Adrenal gland (tissue), 19 donors: ENCODE measurements at places on chromosomes 7 and 10. TPM values are rescaled to one million over a fixed set of nuclear protein-coding genes. Genes with fewer than 3 reads are reported as not detected.

DNA sequence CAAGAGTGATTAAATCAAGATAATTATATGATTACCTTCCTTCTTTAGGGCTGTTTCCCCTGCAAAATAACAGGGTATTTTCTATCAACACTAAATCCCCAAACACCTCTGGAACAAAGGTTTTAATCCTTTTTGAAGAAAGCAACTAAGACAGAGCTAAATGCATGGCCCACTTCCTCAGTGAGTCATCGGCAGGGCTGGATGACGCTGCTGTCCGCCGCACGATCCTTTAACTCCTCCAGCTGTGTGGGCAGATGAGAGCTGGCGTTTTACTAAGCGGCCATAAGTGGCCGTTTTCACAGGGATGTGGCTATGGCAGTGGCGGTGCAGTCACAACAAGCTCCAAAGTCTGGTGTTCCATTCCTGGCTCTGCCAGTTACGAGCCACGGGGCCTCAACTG, 76.0 kb upstream of the C1QL3 start:
- no peak for DNase-seq
- H3K27me3 ChIP-seq = no peaks in the 10 kb centered on the region
- H3K27ac ChIP-seq = no peak overlapping the region
- no peak overlapping the region for H3K4me3 ChIP-seq
- no peaks in the 10 kb centered on the region for H3K36me3 ChIP-seq

DNA sequence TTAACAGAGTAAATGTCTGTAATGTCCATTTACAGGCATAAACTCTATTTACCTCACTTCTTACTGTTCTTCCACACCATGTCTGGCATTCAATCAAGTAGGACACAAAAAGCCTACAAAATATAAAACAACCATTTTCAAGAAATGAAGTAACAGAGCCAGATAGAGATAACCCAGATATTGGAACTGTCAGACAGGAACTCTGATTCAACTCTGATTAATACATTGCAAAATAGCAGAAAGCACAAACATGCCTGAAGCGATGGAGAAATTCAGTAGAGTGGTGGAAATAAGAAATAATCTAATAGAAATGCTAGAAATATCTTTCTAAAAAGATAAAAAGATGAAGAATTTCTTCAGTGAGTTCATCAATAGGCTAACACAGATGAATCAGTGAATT, 964.4 kb downstream of the PCDH15 start:
- no peak for DNase-seq
- no peaks in the 10 kb centered on the region for H3K4me1 ChIP-seq
- no peak overlapping the region for H3K27ac ChIP-seq
- no peak overlapping the region for H3K4me3 ChIP-seq

Gene NPSR1
- not detected for polyA plus RNA-seq

Gene ZNF727
- polyA plus RNA-seq = 0.10 TPM

- DNase-seq = peak; percentile 85
- no peak overlapping the region for H3K4me3 ChIP-seq
- peak overlapping the region; percentile 89 for H3K27ac ChIP-seq
- no peaks in the 10 kb centered on the region for H3K36me3 ChIP-seq
- peaks cover 10% of the 10 kb centered on the region for H3K4me1 ChIP-seq
These were observed 53.8 kb upstream of the LRRC4 start for GRCh38 chr7:128084896-128085608.

Gene SYT15
- polyA plus RNA-seq = 1.6 TPM

DNA sequence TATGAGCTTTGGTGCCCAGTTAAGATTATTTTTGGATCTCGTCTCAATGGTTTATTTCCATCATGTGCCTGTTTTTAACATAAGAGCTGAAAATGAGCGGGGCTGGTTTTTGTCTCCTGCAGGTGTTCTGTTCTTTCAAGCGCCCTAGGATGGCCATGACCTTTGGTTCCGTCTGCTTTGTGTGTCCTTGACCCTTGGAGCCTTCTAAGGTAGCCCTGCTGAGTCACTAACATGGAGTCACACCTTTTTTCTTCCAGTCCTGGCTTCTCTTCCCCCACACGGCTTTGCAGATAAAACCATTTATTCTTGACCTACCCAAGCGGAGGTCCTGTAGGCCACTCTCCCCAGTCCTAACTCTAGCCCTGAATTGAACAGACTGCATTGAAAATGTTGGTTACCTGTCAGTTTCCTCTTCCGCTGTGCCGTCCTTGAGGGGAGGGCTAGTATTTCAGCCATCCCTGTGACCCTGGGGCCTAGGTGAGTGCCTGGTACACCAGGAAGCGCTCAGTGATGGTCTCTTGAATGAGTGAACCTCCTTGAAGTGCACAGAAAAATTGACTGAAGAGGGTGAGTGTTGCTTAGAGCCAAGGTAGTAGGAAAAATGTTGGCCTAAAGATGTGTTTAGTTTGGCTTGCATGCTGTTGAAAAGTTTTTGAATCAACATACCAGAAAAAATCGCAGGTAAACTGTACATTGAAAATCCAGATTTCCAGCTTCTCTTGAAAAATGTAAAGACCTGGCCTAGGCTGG, 48.0 kb downstream of the CAMK1D start:
- no peaks in the 10 kb centered on the region for H3K36me3 ChIP-seq
- no peak for DNase-seq
- H3K27me3 ChIP-seq = no peaks in the 10 kb centered on the region
- no peak overlapping the region for H3K4me3 ChIP-seq
- no peaks in the 10 kb centered on the region for H3K4me1 ChIP-seq

- no peak overlapping the region for H3K4me3 ChIP-seq
- no peak overlapping the region for H3K27ac ChIP-seq
- no peaks in the 10 kb centered on the region for H3K36me3 ChIP-seq
- H3K4me1 ChIP-seq = no peaks in the 10 kb centered on the region
- DNase-seq = no peak
These were observed 240.6 kb upstream of the SEMA3C start for GRCh38 chr7:81159402-81159801.

Gene GDF2
- polyA plus RNA-seq = not detected

GRCh38 chr7:38222481-38223096, 44.5 kb downstream of the STARD3NL start:
- no peak for DNase-seq
- no peak overlapping the region for H3K27ac ChIP-seq
- H3K36me3 ChIP-seq = no peaks in the 10 kb centered on the region
- H3K4me3 ChIP-seq = no peak overlapping the region
- no peaks in the 10 kb centered on the region for H3K4me1 ChIP-seq

DNA sequence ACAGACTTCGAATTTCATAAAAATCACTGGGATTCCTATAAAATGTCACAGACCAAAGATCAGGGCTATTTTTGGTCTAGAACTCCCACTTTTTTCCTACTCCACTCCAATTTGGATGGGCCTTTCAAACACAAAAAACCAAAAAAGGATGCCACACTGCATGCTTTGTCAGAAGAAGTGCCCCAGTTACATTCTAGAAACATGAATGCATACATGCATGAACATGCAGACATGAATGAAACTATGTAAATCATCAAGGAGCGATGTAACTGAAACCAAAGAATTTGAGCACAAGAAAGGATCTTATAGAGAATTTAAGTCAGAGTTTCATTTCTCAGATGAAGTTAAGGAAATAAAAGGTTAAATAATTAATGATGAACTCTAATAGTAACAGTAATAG, 31.8 kb upstream of the FAM133B start:
- no peak for DNase-seq
- no peaks in the 10 kb centered on the region for H3K27me3 ChIP-seq
- peaks cover 25% of the 10 kb centered on the region for H3K4me1 ChIP-seq
- no peak overlapping the region for H3K4me3 ChIP-seq

GRCh38 chr10:49307921-49308320, 9.0 kb downstream of the C10orf71 start:
- DNase-seq = no peak
- no peaks in the 10 kb centered on the region for H3K27me3 ChIP-seq
- H3K27ac ChIP-seq = no peak overlapping the region

Gene PON1
- polyA plus RNA-seq = 103 TPM

GRCh38 chr7:34838329-34838728, 180.3 kb downstream of the NPSR1 start:
- DNase-seq = no peak
- H3K27me3 ChIP-seq = no peaks in the 10 kb centered on the region
- no peaks in the 10 kb centered on the region for H3K36me3 ChIP-seq
- H3K4me3 ChIP-seq = no peak overlapping the region
- H3K4me1 ChIP-seq = no peaks in the 10 kb centered on the region

GRCh38 chr7:115004121-115004520, 82.2 kb downstream of the MDFIC start:
- no peak for DNase-seq
- peaks cover 22% of the 10 kb centered on the region for H3K4me1 ChIP-seq
- no peak overlapping the region for H3K4me3 ChIP-seq
- no peaks in the 10 kb centered on the region for H3K27me3 ChIP-seq
- no peak overlapping the region for H3K27ac ChIP-seq
- no peaks in the 10 kb centered on the region for H3K36me3 ChIP-seq

DNA sequence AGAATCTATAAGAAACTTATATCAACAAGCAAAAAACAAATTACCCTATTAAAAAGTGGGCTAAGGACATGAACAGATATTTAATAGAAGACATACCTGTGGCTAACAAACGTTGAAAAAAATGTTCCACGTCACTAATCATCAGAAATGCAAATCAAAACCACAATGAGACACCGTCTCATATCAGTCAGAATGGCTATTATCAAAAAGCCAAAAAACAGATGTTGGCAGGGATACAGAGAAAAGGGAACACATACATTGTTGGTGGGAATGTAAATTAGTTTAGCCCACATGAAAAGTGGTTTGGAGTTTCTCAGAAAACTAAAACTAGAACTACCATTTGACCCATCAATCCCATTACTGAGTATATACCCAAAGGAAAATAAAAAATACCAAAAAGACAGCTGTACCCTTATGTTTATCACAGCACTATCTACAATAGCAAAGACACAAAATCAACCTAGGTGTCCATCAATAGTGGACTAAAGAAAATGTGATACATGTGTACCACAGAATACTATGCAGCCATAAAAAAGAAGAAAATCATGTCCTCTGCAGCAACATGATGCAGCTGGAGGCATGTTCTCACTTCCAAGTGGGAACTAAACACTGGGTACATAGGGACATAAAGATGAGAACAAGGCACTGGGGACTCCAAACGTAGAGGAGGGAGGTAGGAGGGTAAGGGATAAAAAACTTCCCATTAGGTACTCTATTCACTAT, 83.8 kb upstream of the TMEM168 start:
- no peaks in the 10 kb centered on the region for H3K27me3 ChIP-seq
- H3K27ac ChIP-seq = no peak overlapping the region
- H3K4me3 ChIP-seq = no peak overlapping the region
- DNase-seq = no peak
- no peaks in the 10 kb centered on the region for H3K4me1 ChIP-seq

DNA sequence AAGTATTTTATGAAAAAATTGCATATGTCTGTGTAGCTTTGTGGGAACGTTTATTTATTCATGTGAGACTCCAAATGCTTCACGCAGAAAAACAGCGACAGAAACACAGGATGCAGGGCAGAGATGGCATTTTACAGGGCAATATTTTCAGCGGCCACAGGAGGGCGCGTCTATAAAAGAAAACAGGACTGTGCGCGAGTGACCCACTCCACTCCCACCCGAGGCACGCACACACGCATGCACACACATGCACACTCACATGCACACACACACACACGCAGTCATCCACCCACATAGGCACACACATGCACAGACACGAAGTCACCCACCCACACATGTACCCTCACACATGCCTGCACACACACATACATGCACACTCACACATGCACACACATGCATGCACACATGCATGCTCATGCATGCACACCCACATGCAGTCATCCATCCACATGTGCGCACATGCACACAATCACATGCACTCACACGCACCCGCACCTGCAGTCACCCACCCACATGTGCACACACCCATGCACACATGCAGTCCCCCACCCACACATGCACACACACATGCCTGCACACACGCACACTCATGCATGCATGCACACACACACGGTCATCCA, 96.3 kb downstream of the DNAJB6 start:
- peak; percentile 44 for DNase-seq
- no peaks in the 10 kb centered on the region for H3K36me3 ChIP-seq
- H3K4me1 ChIP-seq = peaks cover 8% of the 10 kb centered on the region
- no peak overlapping the region for H3K4me3 ChIP-seq

Gene RHOBTB1
- 16.2 TPM for polyA plus RNA-seq

DNA sequence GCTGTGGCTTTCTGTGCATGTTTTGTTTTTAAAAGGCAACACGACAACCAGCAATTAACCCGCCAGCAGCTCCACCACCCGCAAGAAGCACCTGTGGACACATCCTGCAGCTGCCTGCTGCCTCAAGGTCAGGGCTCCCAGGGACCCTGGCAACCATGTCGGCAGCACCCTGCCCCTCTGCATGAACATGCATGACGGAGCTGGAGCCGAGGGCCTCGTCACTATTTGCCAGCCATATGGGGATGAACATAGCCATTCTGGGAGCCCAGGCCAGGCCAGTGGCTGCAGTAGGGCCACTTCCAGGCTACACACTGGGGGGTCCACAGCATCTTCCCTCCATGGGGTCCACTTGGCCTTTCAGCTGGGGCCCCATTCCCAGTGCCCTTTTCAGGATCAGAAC, 52.9 kb downstream of the CAMK2B start:
- no peaks in the 10 kb centered on the region for H3K4me1 ChIP-seq
- H3K36me3 ChIP-seq = no peaks in the 10 kb centered on the region
- no peak overlapping the region for H3K27ac ChIP-seq
- H3K4me3 ChIP-seq = no peak overlapping the region

Gene SMC3
- polyA plus RNA-seq = 14.8 TPM

GRCh38 chr10:21976739-21977138, 26.8 kb downstream of the DNAJC1 start:
- no peak for DNase-seq
- no peaks in the 10 kb centered on the region for H3K27me3 ChIP-seq
- H3K4me1 ChIP-seq = peaks cover 23% of the 10 kb centered on the region
- H3K36me3 ChIP-seq = no peaks in the 10 kb centered on the region
- H3K4me3 ChIP-seq = no peak overlapping the region

DNA sequence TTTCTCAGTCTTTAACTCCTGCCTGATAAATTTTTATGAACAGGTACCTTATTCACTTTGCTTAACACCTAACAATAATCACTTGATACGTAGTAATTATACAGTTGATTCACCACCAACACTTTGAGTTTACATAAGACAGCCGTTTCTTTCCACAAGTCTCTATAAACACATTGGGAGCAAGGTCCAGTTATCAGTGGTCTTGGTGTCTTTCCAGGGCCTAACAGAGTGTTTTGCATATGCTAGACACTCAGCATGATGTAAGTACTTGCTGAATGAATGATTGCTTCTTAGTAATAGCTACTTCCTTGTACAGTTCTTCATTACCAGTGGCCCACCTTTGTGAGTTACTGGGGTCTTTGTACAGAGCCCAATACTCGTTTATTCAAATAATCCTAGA, 6.4 kb downstream of the CLDN12 start:
- no peaks in the 10 kb centered on the region for H3K36me3 ChIP-seq
- H3K27me3 ChIP-seq = no peaks in the 10 kb centered on the region
- H3K4me3 ChIP-seq = no peak overlapping the region
- DNase-seq = no peak
- H3K4me1 ChIP-seq = peaks cover 20% of the 10 kb centered on the region

Gene IDI2
- polyA plus RNA-seq = not detected

GRCh38 chr10:93189944-93190343, 116.3 kb downstream of the CYP26A1 start:
- no peak overlapping the region for H3K4me3 ChIP-seq
- DNase-seq = no peak
- peaks cover 5% of the 10 kb centered on the region for H3K4me1 ChIP-seq
- H3K27me3 ChIP-seq = peaks cover under 1% of the 10 kb centered on the region

GRCh38 chr7:4665661-4666060, 16.4 kb upstream of the FOXK1 start:
- no peaks in the 10 kb centered on the region for H3K36me3 ChIP-seq
- no peak overlapping the region for H3K4me3 ChIP-seq
- H3K27me3 ChIP-seq = no peaks in the 10 kb centered on the region

Gene ADRB1
- polyA plus RNA-seq = 0.13 TPM

GRCh38 chr10:2681891-2682290, 385.5 kb upstream of the PFKP start:
- H3K27me3 ChIP-seq = no peaks in the 10 kb centered on the region
- H3K4me3 ChIP-seq = no peak overlapping the region
- H3K36me3 ChIP-seq = no peaks in the 10 kb centered on the region
- no peak overlapping the region for H3K27ac ChIP-seq
- H3K4me1 ChIP-seq = no peaks in the 10 kb centered on the region
- DNase-seq = no peak

Gene OR6V1
- polyA plus RNA-seq = not detected
